Central memory CD8-positive, alpha-beta T cell (primary cell): ENCODE measurements at places on chromosomes 7 and 10.

DNA sequence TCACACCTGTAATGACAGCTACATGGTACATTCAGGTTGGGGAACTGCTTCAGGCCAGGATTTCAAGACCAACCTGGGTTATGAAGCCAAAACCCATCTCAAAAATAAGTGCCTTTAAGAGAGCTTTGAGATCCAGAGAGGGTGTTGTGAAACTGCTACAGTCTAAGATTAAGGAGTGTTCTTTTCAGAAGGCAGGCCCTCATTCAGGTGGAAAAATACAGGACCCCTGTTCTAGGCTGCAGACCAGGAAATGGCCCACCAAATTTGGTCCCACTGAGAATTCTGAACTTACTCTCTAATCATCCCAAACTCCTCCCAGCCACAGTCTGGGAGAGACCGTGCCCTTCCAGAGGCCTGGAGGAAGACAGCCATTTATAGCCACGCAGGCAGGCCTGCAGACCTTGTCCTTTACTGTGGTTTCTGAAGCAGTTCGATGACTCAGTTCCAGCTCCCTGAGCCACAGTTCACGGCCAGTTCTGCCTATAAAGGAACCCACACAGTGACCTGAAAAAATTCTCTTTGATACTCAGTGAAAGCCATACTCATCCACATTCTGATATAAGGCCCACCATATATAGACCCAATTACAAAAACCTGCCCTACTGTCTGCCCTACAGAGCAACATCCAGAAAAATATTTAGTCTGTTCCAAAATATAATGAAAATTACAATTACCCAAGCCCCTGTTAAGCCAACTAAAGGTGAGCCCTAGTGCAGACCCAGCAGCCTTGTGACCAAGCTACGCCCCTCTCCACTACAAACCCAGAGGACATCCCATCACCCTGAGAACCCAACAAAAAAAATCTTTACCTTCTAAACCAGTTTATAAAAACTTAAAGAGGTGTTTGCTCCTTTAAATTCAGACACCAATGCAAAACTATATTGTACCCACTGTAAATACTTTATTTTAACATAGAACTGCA, 21.2 kb downstream of the ZNF680 start:
- H3K36me3 ChIP-seq, result peaks cover 10% of the 10 kb centered on the region
- peaks cover 8% of the 10 kb centered on the region for H3K4me1 ChIP-seq
- DNase-seq, result no peak
- peak overlapping the region; percentile 22 for H3K27ac ChIP-seq

DNA sequence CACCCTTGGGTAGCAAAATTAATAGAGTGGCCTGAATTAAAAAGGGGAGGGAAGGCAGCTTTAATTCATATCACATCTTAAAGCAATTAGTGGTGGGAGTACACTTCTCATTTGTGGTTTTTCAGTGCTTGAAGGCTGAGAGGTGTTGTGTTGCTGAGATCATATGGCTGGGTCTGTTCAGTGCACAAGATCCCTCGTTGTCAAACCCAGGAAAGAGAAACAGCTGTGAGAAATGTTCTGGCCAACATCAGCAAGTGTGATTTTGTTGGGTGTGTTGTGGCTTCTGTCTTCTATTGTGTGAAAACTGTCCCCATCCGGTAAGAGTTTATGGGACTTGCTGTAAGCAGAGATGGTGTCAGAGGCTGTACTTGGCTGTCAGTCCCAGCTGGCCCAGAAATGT, 197.9 kb upstream of the BMPER start:
- H3K4me1 ChIP-seq, result peaks cover 30% of the 10 kb centered on the region
- H3K27me3 ChIP-seq, result no peaks in the 10 kb centered on the region
- DNase-seq, result peak; percentile 43
- H3K36me3 ChIP-seq, result peaks cover 5% of the 10 kb centered on the region

- no peak overlapping the region for H3K27ac ChIP-seq
- no peak for DNase-seq
- no peaks in the 10 kb centered on the region for H3K36me3 ChIP-seq
- H3K27me3 ChIP-seq, result no peaks in the 10 kb centered on the region
These were observed 637.2 kb downstream of the POM121L12 start for GRCh38 chr7:53672681-53673080.

DNA sequence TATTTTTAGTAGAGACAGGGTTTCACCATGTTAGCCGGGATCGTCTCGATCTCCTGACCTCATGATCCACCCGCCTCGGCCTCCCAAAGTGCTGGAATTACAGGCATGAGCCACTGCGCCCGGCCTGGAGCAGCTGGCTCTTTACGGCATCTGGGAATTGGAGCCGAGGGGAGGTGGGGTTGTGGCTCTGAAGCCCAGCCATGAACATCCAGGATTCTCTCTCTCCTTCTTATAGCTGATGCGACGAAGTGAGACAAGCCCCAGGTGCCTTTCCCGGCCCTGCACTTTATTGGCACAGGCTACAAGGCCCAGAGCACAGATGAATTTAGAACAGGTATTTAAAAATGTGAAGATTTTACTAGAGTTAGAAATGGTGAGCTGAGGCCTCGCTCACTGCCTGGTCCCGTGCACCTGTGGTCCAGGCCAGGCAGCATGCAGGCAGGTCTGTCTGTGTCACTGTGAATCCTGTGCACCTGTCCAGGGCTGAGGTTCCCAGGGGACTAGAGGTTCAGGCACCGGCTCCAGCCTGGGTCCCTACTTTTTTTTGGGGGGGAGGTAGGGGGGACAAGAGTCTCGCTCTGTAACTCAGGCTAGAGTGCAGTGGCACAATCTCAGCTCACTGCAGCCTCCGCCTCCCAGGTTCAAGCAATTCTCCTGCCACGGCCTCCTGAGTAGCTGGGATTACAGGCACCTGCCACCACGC, 379.7 kb upstream of the FOXK1 start:
- no peaks in the 10 kb centered on the region for H3K27me3 ChIP-seq
- no peak overlapping the region for H3K27ac ChIP-seq
- no peak for DNase-seq

DNA sequence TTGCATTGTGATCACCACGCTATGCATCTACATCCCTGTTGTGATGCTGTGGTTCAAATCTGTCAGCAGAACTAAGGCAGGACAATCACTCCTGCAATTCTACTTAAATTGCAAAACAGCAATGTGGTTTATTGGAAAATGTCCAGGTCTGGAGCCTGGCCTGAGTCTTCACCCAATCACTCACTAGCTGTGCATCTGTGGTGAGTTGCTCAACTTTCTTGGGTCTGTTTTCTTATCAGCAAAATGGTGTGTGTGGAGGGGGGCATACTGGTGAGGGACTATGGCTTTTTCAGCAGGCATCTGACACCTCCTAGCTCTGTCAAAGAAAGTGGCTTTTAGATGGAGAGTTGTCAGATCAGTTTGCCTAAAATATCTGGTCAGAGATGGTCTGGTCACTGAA, 108.3 kb upstream of the FEZF1 start:
- no peak overlapping the region for H3K4me3 ChIP-seq
- DNase-seq, result no peak
- H3K4me1 ChIP-seq, result no peaks in the 10 kb centered on the region
- H3K27ac ChIP-seq, result no peak overlapping the region

GRCh38 chr7:128037081-128037480, 5.8 kb upstream of the LRRC4 start:
- H3K4me3 ChIP-seq, result no peak overlapping the region
- peaks cover 2% of the 10 kb centered on the region for H3K36me3 ChIP-seq
- peaks cover 2% of the 10 kb centered on the region for H3K4me1 ChIP-seq
- no peak overlapping the region for H3K27ac ChIP-seq
- no peak for DNase-seq

- H3K27me3 ChIP-seq, result no peaks in the 10 kb centered on the region
- H3K4me3 ChIP-seq, result no peak overlapping the region
- DNase-seq, result no peak
- no peaks in the 10 kb centered on the region for H3K36me3 ChIP-seq
- no peaks in the 10 kb centered on the region for H3K4me1 ChIP-seq
These were observed 46.5 kb downstream of the TSPAN15 start for GRCh38 chr10:69497611-69498390.

- H3K27me3 ChIP-seq, result no peaks in the 10 kb centered on the region
- no peak overlapping the region for H3K27ac ChIP-seq
- H3K4me1 ChIP-seq, result no peaks in the 10 kb centered on the region
- H3K4me3 ChIP-seq, result no peak overlapping the region
- no peak for DNase-seq
These were observed 62.7 kb downstream of the EZH2 start for GRCh38 chr7:148821422-148821821.

- H3K4me3 ChIP-seq, result peak overlapping the region; percentile 92
- peaks cover 19% of the 10 kb centered on the region for H3K36me3 ChIP-seq
- H3K27ac ChIP-seq, result peak overlapping the region; percentile 91
- peaks cover 13% of the 10 kb centered on the region for H3K4me1 ChIP-seq
- H3K27me3 ChIP-seq, result no peaks in the 10 kb centered on the region
- DNase-seq, result no peak
These were observed 1.2 kb downstream of the EZH2 start for GRCh38 chr7:148882841-148883265.

- H3K4me1 ChIP-seq, result no peaks in the 10 kb centered on the region
- H3K27me3 ChIP-seq, result no peaks in the 10 kb centered on the region
- no peak overlapping the region for H3K27ac ChIP-seq
- DNase-seq, result no peak
- H3K4me3 ChIP-seq, result no peak overlapping the region
These were observed 258.6 kb upstream of the TCERG1L start for GRCh38 chr10:131569851-131570715.

DNA sequence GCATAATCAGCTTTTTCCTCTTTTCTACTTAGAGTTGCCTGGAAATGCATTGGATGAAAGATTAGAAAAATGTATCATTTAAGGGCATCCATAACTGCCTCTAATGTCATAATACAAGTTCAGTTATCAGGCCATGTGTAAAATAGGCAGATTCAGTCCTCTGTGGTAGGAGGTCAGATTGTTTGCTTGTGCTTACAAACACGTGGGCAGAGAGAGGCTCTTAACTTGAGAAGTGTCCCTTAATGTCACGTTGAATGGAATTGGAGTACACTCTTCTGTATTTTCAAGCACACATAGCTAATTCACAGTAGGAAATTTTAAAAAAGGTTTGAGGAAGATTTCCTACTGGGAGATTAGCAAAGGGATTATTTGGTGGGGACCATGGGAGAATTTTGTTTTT, 359.8 kb upstream of the MTPN start:
- no peak for DNase-seq
- no peak overlapping the region for H3K27ac ChIP-seq
- H3K36me3 ChIP-seq, result no peaks in the 10 kb centered on the region
- no peaks in the 10 kb centered on the region for H3K4me1 ChIP-seq

DNA sequence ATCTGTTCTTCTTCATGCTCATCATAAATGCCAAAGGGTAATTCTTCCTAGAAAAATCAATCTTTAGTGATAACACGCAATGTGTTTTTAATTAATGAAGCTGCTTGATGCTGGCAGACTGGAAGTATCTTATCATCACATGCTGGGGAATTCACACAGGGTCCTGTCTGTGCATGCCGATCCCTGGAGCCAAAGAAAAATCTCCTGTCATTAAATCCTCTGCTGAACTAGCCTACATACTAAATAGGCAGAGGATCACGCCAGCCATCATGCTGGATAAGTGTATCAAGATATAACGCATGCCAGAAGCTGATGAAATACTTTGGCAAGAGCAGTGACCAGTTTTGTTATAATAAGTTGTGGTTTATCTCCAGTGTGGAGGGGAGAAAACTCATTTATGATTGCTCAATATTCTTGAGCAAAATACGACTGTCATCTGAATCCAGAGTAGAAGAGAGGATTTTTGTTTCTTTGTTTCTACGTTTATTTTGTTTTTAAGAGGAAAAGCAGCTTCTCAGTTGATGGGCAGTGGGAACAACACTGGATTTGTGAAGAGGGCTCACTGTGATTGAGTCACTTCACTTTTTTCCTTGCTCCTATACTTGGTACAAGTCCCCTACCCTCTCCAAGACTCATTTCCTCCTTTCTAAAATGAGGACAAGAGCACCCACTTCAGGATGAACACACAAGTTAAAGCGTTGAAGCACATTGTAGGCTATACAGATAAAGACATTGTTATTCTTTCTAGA, 649.1 kb downstream of the TNS3 start:
- no peaks in the 10 kb centered on the region for H3K36me3 ChIP-seq
- H3K4me3 ChIP-seq, result no peak overlapping the region
- no peaks in the 10 kb centered on the region for H3K4me1 ChIP-seq
- no peaks in the 10 kb centered on the region for H3K27me3 ChIP-seq

DNA sequence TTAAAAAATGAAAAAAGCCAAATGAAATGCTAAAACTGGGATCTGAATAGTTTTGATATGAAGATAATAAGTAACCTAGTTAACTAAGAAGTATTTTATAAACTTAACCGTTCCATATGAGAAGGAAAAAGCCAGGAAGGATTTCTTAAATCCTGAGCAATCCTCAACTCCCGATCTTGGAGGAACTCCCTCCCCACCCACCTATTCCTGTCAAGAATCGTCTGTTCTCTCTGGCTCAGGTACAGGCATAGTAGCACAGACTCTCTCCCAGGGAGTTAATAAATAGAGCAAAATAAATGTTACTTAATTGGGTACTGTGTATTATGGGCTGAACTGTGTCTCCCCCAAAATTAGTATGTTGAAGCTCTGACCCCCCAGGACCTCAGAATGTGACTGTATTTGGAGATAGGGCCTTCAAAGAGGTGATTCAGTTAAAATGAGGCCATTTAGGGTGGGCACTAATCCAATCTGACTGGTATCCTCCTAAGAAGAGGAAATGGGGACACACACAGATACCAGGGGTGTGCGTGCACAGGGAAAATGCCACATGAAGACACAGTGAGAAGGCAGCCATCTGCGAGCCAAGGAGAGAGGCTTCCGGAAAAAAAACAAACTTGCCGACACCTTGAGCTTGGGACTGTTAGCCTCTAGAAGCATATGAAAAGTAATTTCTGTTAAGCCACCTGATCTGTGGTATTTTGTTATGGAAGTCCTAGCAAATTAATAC, 28.7 kb downstream of the PUS7 start:
- no peaks in the 10 kb centered on the region for H3K4me1 ChIP-seq
- no peaks in the 10 kb centered on the region for H3K27me3 ChIP-seq
- H3K36me3 ChIP-seq, result peaks cover 2% of the 10 kb centered on the region
- no peak overlapping the region for H3K4me3 ChIP-seq
- no peak overlapping the region for H3K27ac ChIP-seq

DNA sequence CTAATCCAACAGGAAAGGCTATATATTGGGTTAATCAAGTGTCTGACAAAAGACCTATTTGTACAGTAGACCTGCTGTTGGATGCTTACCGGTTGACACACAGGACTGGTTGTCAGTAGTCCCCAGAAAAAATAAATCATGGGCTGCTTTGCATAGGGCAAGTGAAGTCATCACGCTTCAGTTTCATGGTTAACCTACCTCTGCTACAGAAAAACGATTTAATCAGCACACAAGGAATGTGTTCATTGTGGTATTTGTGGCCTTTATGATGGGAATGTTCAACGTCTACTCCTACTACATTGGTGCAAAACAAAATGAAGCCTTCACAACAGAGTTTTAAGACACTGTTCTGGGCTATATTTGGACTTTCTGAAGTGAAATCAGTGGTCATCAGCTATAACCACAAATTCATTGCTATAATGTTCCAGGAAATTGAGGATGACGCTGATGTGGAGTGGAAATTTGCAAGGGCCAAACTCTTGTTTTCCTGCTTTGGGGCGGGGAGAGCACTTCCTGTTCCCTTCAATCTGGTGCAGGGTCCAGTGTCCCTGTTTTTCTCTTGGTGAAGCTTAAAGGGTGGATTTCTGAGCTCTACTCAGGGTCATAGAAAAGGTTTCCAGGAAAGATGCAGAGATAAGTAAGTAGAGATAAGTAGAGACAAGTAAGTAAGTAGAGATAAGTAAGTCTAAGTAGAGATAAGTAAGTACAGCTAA, 39.3 kb upstream of the GGCT start:
- H3K4me1 ChIP-seq, result peaks cover 14% of the 10 kb centered on the region
- H3K27me3 ChIP-seq, result no peaks in the 10 kb centered on the region
- H3K27ac ChIP-seq, result no peak overlapping the region
- peaks cover 13% of the 10 kb centered on the region for H3K36me3 ChIP-seq
